ENCODE measurements at places on chromosomes 11 and 22.

DNA sequence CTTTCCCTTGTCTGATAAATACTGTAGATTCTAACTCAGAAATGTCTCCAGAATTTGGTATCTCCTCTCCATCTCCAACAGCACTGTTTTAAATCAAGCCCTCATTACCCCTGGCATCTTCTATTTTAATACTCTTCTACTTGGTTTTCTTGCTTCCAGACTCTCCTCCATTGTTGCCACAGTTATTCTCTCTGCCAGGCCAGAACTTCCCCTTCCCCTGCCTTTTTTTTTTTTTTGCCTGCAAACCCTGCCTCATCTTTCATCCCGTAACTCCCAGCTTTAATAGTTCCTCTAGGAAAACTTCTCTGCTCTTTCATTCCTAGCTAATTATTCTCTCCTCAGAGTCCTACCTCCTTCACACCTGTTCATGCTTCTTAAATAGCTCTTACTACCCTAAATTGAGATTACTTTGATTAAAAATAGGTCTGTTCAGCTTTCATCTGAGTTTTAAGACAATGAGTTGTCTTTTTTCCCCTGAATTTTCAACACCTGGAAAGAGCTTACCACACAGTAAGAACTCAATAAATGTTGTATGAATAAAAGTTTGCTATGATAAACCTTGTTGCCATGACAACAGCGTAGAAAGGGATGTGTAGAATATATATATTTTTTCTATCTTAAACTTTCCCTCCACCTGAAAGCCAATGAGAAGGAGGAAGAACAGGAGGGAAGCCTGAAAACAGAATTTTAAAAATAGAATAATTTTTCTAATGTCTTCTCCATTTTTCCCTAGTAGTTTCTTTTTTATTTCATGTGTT lies 3.6 kb downstream of the IL18 start:
- DNase-seq, result no peak

DNA sequence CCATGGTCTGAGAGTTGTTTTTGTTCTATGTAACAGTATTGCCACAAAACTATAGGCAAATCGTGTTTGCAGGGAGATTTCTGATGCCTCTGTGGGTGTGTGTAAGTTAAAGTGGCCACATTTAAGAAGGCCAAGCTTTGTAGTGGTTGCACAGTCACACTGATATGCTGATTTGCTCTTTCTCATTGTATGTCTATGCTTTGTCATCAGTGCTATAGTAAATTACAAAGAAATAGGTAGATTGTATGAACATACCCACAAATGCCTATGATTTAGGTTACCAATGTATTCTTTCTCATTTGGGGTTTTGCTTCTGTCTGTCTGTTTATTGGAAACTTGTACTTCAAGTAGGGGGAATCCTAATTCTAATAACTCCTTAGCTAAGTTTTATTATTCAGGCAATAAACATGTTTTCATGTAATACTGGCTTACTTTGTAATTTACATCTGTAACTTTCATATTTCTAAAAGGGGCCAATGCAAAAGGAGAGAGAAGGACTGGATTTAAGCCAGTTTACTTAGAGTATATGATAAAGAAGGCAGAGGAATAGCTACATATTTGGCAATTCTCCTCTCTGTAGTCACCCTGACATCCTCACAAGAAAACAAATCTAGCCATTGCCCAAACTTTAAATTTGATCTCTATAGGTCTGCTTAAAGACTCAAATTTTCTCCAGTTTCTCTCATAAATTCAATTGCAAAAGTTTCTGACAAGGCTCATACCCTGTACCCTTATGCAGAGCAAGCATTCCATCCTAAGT lies 2.0 kb downstream of the FIBIN start:
- DNase-seq, result no peak

GRCh38 chr11:111942829-111943228 lies 5.7 kb downstream of the DIXDC1 start:
- DNase-seq, result no peak

GRCh38 chr11:83723999-83724398 lies 437.8 kb upstream of the CCDC90B start:
- DNase-seq, result peak; percentile 4

DNA sequence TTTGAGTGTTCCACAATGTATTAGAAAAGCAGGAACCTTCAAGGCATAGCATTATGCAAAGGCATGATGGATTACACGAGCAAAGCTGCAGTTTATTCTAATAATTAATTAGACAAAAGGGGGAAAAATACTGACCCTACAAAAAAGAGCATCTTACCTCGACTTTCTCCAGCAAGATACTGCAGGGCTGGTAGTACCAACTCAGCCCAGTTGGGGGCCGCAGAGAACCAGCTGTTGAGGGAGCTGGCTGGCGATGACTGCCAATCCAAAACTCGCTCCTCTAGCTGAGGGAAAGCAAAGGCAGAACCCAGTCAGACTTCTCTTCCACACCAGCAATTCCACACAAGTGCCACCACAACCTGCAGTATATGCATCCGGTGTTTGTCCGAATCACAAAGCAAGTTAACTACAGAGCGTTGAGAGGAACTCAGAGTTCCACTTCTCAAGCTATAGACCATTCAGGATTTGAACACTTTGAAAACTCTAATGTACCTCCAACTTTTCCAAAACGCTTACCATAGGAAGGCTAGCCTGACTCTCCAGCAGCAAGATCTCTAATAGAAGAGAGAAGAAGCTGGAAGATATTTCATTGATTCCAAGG lies 13.7 kb downstream of the NFRKB start:
- DNase-seq, result peak; percentile 20

DNA sequence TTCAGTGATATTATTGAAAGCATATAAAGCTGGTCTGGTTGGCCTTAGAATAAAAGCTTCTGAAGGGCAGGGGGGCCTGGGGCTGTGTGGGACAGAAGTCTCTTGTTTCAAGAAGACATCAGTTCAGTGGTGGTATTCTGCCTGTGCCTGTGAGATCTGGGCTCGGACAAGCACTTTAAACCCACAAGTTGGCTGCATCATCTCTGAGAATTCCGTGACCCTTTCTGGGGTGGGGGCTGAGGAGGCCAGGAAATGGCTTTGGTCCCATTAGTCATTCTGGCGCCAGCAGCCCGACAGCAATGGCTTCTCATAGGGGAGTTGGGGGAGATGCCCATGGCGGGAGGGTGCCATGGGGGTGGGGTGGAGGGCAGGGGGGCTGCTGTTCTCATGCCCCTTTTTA lies 104.1 kb downstream of the PKNOX2 start:
- DNase-seq, result no peak

DNA sequence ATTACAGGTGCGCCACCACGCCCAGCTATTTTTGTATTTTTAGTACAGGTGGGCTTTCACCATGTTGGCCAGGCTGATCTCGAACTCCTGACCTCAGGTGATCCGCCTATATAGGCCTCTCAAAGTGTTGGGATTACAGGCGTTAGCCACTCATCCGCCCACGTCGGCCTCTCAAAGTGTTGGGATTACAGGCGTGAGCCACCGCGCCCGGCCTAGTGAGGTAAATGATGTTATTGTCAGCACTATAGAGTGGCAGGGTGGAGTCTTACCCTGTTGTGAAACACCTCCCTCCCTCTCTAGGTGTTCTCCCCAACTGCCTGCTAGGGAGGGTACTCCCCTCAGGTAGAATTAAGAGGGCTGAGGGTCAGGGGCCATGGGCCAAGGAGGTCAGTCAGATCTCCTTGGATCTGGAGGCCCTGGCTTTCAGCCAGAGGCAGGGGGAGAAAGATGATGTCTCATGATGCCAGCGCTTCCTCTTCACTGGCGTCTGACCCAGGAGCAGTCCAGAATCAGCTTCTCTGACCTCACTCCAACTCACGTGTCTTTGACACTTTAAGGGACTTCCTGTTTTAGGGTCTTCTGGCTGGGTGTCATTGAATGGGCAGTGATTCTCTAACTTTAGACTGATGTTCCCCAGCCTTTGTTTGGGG lies 2.0 kb downstream of the GGA1 start:
- DNase-seq, result no peak

- DNase-seq, result no peak
These were observed 38.5 kb upstream of the FJX1 start for GRCh38 chr11:35579557-35580396.

GRCh38 chr11:82898241-82898640 lies 2.0 kb downstream of the PRCP start:
- DNase-seq, result no peak

DNA sequence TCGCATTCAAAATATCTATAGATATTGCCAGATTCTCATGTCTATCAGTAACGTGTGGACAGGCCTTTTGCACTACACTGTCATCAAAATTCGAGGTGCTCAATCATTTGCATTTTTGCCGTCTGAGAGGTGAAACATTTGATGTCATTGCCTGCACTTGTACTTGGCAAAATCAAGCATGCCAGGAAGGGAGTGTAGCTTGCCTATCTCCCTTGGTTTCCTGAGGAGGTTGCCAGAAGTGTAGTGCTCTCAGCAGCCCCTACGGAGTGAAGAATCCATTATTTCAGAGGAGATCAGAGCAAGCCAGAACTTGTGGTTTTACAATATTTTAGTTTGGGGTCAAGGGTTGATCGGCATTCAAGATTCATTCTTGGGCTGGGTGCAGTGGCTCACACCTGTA lies 30.2 kb upstream of the APOL5 start:
- no peak for DNase-seq

GRCh38 chr11:13291800-13292199 lies 14.2 kb downstream of the BMAL1 start:
- DNase-seq, result no peak

DNA sequence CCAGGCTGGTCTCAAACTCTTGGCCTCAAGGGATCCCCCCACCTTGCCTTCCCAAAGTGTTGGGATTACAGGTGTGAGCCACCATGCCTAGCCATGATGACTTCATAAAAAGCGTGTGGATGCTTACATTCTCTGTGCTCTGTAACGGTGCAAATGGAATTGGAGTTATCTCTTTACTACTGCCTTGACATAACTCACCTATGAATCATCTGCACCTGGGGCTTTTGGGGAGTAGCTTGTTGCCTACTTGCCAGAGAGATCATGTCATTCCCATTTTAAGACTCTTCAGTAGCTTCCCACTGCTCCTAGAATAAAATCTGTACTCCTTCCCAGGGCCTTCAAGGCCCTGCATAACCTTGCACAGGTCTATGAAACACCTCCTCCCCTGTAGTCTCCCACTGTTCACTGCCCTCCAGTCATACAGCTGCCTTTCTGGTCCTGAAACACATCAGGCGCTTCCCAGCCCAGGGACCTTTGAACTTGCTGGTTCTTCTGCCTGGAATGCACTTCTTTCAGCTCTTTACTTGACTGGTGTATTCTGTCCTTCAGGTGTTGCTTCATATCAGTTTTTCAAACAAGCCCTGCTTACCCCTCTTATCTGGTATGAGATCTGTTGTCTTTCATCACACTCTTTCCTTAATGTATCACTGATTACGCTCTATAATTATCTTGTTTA lies 19.6 kb upstream of the MOGAT2 start:
- DNase-seq, result no peak

- no peak for DNase-seq
These were observed 56.0 kb downstream of the PACSIN2 start for GRCh38 chr22:42958937-42959336.

DNA sequence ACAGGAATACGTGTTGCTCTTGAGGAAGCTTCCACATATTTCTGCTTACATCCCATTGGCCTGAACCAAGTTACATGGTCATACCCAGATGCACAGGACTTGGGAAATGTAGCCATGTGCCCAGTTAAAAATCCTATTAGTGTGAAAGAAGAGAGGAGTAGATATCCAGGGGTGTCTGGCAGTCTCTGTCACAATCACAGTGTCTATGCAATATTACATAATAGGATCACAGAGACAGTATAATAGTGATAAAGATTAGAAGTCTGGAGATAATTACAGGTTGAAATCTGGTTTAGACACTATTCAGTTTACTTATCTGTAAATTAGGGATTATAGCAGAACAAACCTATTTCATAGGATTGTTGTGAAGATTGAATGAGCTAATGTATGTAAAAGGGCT lies 62.6 kb upstream of the SLC6A5 start:
- no peak for DNase-seq

- DNase-seq, result peak; percentile 27
These were observed 46.7 kb upstream of the PARVA start for GRCh38 chr11:12330485-12331231.

DNA sequence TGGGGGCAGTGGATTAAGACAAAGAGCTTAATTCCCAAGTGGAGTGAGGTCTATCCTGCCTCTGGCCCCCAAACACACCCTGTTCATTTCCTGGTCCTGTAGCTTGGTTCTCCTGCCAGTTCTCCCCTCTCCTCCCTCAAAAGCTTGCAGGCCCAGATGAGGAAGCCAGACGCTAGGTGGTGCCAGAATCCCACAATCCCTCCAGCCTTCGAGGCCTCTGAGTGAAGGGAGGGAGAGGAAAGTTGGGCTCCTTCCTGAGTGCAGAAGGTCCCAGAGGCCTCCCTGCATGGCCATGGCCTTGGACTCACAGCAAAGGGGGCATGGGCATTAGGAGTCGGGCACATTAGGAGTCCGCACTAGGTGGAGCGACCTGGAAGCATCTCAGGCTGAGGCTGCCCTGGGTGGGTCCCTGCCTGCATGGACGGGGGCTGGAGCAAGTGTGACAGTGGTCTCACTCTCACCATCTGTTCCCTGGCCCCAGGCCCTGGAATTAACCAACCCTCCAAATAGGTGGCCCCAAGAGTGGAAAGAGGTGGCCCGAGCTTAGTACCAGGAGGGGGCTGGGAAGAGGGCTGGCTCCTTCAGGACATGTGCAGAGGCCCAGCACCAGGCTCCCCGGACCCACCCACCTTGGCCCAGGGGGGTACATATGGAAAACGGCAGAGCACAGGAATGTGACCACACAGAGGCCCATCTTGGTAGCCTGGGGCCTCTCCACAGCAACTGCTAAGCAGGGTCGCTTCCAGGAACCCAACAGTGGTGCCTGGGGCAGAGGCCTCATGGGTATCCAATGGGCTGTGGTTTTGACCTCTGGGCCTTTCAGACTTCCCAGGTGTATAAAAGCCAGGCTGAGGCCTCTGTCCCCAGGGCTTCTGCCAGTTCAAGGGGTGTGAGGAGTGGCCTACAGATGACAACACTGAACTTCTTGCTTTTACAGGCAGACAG lies 5.2 kb downstream of the FXYD2 start:
- DNase-seq, result peak; percentile 66

DNA sequence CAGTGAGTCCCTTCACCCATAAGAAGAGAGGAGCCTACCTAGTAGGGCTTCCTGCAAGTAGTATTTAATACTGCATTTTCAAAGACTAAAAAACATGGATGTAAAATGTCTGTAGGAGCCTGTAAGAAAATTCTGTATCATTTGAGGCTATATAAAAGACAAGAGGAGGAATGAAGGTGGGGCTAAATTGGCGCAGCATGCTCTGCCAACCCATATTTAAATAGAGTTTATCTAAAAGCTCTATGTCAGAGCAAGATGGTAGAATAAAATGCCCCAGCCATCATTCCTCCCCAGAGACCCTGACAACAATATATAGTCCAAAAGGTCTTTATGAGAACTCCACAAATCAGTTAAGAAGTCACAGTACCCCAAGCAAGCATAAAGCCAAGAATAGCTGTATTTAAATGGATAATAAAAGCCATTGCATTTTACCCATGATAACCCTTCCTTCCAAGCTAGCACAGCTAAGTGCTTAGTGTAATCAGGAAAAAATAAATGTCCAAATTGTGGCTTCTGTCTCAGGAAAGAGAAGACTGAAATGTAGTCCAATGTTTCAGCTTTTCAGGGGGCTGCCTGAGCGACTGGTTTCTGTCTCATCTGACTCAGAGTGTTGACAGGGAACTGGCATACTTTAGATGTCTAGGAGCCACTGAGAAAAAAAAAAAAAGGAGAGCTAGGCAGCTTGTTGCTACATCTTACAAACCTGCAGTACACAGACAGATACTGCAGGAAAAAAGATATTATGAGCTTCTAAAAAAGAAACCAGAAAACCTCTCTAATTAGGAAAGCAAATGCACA lies 258.6 kb downstream of the METTL15 start:
- DNase-seq, result no peak

Measured in NCI-H510A (cell line).